Astrocyte of the cerebellum (primary cell): ENCODE measurements at places on chromosomes 5 and 9.
A peak's percentile ranks its signal among the peaks of the same experiment; 100 is the strongest.

DNA sequence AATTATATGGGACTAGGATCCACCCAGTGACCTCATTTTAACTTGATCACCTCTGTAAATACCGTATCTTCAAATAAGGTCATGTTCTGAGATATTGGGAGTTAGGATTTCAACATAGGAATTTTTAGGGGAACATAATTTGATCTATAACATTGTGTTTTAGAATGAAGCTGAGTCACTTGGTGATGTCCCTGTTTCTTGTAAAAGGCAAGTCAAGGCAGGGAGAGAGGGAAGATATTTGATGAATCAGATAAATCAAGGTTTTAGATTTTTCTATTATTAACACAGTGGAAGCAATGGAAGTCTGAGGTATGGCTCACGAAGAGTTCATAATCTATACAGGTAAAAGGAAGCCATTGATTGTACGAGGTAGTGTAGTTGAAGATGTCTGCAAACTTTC, 11.8 kb upstream of the GPR151 start:
- no peak for DNase-seq

DNA sequence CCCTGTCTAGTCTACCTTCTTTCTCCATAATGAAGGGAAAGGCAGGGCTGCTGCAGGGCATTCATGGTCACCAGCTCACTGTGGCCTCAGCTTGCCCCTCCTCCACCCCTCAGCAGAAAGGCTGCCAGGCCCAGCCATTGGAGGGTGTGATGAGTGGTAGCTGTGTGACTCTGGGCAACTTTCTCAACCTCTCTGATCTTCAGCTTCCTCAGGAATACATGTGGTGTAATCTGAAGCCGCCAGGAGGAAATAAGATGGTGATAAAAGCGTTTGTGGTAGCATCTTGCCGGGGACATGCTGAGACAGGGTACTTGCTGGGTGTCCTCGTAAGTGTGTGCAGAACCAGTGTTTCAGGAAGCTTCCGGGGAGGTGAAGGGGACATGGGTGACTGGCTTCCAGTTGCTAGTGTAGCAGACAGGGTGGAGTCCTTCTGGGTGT, 9.8 kb downstream of the CXCL14 start:
- DNase-seq: no peak

DNA sequence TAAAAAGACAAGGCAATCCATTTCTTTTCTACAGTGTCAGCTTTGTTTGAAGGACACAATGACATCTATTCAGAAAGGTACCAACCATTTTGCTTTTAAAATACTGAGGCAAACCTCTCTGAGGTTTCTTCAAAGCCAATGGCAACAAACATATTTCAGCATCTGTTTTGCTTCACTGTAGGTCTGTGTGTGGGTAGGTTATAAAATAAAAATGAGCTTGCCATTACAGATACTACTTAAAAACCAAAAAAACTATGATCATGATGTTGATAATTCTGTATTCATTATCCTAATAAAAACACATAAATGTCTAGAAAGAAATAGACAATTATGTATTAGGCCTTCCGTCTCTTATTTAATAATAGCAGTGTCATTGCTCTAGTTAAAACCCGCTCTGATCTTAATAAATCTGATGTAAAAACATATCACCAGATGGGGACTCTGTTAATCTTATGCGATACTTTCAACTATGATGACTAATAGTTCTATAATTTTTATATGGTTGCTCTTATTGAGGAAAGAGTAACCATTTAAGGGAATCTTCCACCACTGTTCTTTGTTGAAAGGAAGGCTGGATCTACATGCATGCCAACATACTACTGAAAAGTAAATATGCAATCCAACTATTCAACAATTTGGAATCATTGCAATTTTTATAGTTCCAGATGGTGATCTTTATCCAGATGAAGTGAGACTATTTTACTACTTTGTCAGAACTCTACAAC, 647.2 kb downstream of the PDE4D start:
- peak; percentile 13 for DNase-seq

DNA sequence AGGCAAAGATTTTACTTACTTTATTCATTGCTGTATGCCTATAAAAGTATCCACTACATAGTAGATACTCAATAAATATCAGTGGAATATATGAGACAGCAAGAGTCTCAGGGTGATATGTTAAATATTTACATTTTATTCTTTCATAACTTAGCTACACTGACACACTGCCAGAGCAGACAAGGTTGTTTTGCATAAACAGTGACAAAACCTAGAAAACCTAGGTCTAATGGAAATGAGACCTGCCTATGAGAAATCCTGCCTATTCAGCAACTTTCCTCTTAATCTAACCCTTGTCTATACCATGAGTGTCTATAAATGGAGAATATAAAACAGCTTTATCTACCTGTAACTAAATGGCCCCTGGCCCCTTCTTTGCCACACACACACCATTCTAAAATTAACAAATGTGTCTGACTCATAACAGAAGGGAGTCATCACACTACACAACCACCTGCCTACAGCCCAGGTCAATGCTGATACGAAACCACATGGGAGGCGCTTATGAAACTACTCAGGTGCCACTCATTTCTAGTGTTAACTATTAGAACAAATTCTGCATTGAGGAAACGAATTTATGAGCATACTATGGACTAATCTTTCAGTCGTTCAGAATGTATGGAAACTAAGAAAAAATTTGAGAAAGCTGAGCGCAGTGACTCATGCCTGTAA, 60.3 kb downstream of the UBAP2 start:
- no peak for DNase-seq

- DNase-seq: no peak
These were observed 204.3 kb downstream of the NR3C1 start for GRCh38 chr5:143199161-143199560.

- no peak for DNase-seq
These were observed 17.6 kb downstream of the DMXL1 start for GRCh38 chr5:119088438-119088837.

GRCh38 chr9:89668216-89668865, 63.5 kb downstream of the GADD45G start:
- no peak for DNase-seq

DNA sequence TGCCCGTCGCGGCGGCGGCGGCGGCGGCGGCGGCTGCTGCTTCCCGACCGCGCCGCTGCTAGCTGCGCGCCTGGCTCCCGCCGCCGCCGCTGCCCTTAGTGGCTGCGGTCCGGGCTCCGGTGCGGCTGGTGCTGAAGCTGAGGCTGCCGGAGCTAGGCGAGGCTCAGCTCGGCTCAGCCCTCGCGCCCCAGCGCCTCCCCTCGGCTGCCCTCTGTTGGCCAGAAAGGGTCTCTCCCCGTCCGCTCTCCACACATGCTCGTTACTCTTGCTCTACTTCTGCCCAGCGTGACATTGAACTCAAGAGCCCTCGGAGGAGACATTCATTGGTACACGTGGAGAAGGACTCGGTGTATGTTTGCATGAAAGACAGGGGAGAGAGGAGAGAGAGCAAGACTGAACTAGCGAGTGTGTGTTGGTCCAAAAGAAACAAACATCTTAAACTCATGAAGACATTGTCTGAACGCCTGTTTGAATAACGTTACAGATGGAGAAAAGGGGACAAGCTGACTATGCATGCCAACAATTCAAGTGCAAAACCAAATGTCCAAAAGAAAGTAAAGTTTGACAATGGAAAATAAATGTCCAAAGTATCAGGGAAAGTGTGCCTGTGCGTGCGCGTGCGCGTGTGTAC, at the start of gene HCN1:
HCN1 (minus strand) TSS at position 175 of the 631 bp plus-strand sequence.
- DNase-seq: peak; percentile 40

- peak; percentile 18 for DNase-seq
These were observed 101.7 kb upstream of the TLX3 start for GRCh38 chr5:171207256-171207847.

- DNase-seq: no peak
These were observed 75.0 kb downstream of the TMEM232 start for GRCh38 chr5:110651507-110651906.

GRCh38 chr5:9034649-9035048, 511.2 kb downstream of the SEMA5A start:
- peak; percentile 78 for DNase-seq

DNA sequence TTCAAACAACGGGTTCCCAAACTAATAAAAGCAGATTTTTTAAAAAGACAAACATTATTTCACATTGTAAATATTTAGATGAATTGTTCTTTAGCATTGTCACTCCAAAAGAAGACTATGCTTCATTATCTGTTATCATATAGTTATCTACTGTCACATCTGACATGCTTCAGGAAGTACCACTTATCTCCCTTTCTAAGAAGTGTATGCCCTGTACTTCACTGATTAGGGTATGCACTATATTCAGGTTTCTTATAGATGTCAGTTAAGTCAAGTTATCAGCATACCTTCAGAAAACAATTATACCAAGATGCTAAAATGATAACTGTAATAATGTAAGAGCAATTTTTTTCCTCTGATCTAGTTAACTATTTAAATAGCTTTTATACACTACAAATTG, 40.4 kb downstream of the LMBRD2 start:
- no peak for DNase-seq

GRCh38 chr5:28313953-28314352, 1275.6 kb upstream of the CDH9 start:
- DNase-seq: no peak

DNA sequence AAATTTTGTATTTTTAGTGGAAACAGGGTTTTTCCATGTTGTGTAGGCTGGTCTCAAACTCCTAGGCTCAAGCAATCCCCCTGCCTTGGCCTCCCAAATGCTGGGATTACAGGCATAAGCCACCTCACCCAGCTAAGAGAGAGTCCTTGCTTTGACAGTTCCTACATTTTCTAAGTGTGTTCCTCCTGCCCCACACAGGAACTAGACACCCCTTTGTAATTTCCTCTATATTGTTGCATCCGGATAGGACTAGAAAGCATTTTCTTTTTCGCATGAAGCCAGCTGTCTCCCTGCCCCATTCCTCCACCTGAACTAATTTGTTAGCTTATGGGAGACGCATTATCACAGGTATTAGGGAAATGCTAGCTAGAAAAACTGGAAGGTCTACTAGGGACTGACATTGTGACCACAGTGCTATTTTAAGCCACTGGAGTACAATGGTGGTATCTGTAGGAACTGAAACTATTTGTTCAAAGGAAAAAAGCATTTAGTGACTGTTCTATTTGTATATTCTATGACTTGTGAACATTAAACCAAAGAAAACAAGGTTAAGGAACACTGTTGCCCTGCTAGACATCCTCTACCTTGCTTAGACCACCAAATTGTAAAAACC, 214.1 kb downstream of the SMARCA2 start:
- no peak for DNase-seq

DNA sequence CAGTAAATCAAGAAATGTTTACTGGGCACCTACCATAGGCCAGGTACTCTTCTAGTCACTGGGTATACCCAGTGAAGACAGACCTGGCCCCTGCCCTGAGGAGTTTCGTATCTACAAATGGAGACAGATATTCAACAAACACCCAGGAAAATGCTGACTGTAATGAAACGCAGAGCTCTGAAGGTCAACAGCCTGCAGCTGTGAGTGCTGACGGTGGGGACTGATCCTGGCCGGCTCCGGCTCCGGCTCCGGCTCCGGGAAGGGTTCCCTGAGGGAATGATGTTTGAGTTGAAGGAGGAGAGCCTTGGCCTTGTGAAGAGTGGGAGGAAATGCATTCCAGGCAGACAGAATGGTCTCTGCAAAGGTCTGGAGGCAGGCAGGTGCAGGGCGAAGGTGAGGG, 23.1 kb downstream of the FGFR4 start:
- no peak for DNase-seq

- DNase-seq: peak; percentile 65
These were observed 351.3 kb downstream of the NTRK2 start for GRCh38 chr9:85020791-85021190.

- no peak for DNase-seq
These were observed 570.7 kb downstream of the CAAP1 start for GRCh38 chr9:26321935-26322334.

DNA sequence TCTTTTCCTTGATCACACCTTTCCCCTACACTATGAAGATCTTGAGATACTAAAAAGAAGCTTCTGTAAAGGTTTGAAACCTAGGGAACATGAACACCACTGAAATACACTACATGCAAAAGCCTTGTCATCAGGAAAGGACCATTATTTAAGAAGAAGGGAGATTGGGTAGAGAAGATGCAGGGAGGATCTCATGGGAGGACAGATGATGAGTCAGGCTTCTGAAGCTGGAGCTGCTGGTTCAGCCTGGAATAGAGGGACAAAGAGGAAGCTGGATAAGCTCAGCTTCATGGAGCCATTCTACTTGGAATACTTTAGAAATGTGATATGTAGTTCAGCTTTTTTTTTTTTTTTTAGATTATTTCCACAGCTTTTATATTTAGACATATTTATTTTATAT, 169.8 kb downstream of the MAN2A1 start:
- no peak for DNase-seq

DNA sequence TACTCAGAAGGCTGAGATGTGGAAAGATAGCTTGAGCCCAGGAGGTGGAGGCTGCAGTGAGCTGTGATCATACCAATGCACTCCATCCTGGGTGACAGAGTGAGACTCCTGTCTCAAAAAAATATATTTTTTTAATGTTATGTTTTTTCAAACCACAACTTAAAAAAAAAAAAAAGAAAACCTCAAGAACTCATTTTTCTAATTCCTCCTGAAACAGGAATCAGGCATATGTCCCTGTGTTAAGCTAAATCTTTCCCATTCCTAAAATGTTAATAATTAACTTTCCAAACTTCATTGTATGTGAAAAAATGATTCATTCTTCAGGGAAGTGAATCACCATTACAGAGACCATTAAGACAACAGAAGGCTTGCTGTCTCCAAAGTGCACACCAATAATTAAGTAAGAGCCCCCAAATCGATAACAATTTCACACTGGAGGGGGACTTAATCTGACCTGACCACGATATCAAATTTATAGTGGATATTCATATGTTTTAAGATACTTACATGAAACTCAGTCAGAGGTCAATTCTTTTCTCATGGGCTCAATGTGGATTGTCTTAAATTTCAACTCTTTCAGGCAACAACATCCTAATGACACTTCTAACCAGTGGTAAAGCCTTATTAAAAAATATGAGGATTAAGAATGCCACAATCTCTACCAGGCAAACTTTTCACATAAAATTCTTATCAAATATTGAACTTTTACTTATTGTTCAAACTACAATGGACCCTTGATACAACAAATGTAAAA, 5.2 kb downstream of the CEMIP2 start:
- DNase-seq: no peak

DNA sequence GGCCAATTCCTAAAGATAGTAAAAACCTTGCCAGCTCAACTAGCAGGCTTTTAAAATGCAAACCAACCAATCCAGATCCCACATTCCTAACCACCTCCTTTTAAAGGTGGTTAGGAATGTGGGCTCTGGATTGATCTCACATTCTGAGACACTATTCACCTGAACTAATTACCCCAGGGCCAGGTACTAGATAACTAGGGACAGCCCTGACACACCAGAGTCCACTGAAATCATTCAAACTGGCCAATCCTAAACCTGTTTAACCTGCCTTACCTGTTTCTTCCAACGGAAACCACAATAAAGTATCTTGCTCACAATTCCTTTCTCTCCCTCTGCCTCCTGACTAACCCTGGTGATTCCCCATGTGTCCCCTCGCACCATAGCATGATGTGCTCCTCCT, 168.3 kb upstream of the DMAC1 start:
- no peak for DNase-seq

GRCh38 chr9:38387751-38388150, 4.8 kb upstream of the ALDH1B1 start:
- DNase-seq: no peak

GRCh38 chr9:38004809-38005560, 64.0 kb downstream of the SHB start:
- no peak for DNase-seq

- DNase-seq: no peak
These were observed 13.0 kb upstream of the PCDHAC2 start for GRCh38 chr5:140953234-140953633.

- DNase-seq: no peak
These were observed 18.8 kb upstream of the ENHO start for GRCh38 chr9:34541540-34541939.

GRCh38 chr5:152527358-152528052, 122.4 kb upstream of the NMUR2 start:
- DNase-seq: no peak

- no peak for DNase-seq
These were observed 155.7 kb upstream of the ZNF462 start for GRCh38 chr9:106707291-106707690.
